Stimulated activated CD4-positive, alpha-beta T cell treated with anti-CD3 and anti-CD28 coated beads, Interleukin-4, amount 100 ng/mL, for 24 hours (primary cell): ENCODE measurements at places on chromosomes 6 and 20.

DNA sequence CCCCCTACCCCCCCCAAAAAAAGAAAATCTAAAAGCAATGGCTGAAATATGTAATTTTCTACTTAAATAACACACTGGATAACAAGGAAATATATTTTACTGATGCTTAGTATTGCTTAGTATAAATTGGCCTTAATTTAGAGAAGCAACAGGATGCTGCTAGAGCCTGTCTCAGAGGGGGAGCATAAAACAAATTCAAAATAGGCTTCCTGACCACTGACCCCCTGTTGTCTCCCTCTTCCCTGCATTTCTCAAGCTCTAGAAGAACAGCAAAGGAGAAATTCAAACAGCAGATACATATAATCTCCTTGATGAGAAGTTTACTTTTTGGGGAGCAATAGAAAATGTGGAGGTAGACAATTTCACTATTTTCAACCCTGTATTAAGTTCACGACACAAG, 631.1 kb upstream of the GJE1 start:
- DNase-seq = no peak

- DNase-seq = no peak
Observed at GRCh38 chr20:18754030-18754652, 59.4 kb upstream of the SCP2D1 start.

GRCh38 chr6:75308250-75308988, 23.8 kb upstream of the TMEM30A start:
- DNase-seq = no peak

GRCh38 chr20:2750491-2751251, 49.8 kb downstream of the CPXM1 start:
- no peak for DNase-seq

GRCh38 chr20:46954490-46955038, 59.9 kb downstream of the EYA2 start:
- DNase-seq = no peak
